Stimulated activated CD4-positive, alpha-beta T cell treated with anti-CD3 and anti-CD28 coated beads, Interleukin-15, amount 100 ng/mL, for 1 hour (primary cell): ENCODE measurements at places on chromosomes 5 and 9.

DNA sequence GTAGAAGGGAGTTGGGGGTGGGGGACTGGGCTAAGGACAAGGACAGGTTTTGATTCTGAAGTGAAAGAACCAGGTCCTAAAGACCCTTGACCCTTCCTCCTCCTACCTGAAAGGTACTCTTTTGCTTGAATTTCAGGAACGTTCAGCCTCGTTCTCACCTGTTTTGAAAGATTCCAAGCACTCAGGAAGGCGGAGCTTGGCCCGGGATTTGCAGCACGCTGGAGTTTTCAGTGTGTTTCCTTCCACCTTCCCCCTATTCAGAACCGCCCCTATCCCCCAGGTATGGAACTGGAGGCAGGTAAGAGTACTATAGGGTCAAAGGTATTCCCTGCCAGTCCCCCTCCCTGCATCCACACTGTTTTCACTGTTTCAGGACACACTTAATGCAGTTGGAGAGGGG, 7.1 kb downstream of the EGR1 start:
- no peak for DNase-seq

GRCh38 chr9:82034956-82035731, 46.6 kb downstream of the SPATA31D1 start:
- no peak for DNase-seq

- DNase-seq = no peak
These were observed 461.2 kb downstream of the CDH12 start for GRCh38 chr5:22391956-22392355.

- no peak for DNase-seq
These were observed 16.5 kb downstream of the NACC2 start for GRCh38 chr9:136078498-136079011.

DNA sequence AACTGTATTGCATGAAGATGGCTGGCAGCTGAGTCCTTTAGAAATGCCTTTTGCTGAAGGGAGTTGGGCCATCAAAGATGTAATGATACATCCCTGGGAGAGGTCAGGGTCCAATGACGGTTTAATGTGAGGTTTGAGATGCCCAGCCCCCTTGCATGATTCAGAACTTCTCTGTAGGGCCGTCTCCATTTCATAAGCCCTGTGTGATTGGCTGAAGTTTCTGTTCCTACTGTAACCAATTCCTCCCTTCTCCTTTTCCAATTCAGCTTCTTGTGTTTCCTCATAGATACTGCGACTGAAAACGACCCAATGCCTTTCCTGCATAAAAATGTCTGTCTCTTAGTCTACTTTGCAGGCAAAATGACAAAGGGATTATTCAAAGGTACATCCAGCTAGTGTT, 47.9 kb upstream of the ST8SIA4 start:
- DNase-seq = no peak

DNA sequence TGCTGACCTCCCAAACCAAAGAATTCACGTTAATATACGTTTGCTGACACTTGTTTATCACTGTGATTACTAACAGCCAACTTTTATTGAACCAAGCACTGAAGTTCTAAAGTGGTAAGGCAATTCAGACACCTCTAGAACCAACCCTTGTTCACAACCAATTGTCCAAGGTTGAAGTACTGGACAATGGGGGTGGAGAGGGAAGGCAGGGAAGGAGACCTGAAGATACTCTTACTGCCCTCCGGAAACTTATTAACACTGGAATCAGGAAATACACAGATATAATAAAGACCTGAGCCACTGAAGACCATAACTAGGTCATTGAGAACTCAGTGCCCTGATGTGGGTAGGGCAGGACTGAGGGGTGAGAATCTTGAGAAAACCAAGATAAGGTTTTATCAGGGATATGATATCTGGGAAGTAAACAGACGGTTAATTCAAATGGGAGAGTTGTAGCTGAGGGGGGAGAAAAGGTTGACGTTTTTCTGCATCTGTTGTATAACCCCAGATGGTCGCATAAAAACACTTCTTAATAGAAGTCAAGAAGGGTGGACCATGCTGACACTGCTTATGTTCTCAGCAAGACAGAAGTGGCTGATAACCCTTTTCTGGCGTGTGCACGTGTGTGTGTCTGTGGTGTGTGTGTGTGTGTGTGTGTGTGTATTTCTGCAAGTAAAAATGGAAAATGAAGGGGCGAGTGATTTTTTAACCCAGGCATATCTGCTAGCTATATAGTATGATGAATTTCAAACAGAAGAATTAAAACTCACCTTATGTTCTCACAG, 125.9 kb downstream of the LHFPL2 start:
- DNase-seq = no peak

DNA sequence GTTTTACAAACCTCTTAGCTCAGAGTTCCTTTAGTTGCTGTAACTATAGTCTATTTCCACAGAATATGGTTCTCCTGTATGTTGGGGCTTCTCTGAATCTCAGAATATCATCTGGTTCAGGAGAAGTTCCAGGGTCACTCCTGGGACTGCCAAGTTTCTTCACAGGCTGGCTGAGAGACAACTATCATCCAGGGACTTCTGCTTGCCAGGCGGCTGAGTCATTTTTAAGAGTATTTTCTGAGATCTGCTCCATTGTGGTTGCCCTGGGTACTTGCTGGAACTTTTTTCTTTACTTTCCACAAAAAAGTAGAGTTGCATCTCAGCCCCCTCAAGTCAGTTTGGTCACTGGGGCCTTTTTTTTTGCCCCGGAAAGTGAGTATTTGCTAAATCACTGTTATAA, 566.5 kb downstream of the LRRC70 start:
- no peak for DNase-seq

DNA sequence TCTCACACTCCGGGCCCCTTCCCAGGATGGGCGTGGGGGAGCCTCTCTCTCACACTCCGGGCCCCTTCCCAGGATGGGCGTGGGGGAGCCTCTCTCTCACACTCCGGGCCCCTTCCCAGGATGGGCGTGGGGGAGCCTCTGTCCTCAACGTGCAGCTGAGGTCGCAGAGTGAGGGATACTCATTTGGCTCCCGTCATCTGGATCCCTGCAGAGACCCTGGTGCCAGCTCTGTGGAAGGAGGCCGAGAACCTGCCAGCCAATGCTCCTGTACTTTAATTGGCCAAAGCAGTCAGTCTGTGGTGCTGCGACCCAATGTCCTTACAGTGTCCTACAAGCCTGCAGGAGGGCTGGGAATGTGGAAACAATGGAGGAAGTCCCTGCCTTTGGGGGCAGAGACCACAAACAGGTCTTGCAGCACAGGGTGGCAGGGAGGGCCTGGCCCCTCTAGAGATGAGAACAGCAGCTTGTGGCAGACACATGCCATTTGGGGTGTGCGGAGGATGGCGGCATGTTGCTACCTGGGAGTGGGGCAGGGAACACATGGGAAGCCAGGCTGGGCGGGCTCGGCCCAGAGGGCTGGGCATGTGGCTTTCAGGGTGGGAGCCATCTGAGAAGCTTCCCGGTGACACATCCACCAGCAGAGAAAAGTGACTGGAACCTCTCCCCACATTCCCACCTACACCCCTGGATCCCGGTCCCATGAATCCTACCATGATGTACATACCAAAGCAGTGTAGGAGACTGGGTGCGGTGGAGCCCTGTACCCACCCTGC, 13.6 kb upstream of the MRNIP start:
- DNase-seq = no peak

DNA sequence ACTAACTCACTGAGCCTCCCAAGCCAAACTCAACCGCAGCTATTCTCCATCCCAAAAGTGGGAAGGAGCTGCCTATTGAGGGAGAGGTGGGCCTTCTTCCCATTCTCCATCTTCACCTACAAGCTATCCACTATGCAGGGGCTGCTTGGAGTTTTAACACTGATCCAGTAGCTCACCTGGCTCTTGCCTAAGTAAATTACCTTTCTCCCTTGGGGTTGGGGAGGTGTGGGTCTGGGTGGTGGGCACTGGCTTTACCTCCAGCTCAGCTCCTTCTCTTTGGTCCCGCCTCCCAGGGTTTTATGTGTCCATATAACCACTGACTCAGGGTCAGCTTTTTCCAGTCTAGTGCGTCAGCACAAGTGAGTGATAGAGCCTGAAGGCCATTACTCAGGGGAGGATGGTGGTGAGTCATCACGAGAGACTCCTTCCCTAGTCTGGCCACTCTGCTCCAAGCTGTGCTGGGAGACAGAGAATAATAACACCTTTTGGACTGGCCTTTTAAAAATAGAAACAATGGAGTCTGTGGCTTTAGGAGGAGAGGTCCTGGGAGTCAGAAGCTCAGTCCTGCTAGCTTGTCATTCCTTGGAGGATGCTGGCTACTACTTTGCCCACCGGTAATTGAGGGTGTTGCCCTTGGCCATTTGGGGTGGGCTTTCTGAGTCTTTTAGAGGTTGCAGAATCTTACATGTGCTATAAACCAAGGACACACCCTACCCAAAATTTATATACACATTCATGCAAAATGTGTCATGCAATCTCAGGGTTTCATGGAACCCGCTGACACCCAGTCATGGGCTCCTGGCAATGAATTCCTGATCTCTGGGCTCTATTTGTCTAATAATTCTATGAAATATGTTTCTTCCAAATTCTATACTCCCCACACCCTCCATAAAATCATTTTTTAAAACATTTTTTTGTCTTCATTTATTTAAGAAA, 35.6 kb upstream of the ATP6V1G1 start:
- no peak for DNase-seq

DNA sequence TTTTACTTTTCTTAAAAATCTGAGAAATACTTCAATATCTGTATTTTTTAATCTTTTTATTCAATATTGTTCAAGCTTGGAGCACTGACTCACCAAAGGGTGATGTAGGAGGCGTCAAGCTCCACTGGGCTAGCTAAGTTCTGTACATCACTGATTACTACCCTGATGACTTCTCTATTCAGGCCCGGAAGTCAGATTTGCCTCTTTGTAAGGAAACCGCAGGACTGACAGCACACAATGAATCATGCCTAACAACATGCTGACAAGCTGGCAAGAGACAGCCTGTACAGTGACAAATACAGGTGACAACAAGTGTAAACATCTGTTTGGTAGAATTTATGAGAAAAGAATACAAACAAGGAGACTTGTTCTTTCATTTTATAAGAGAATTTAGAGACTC, 627.9 kb upstream of the RORB start:
- no peak for DNase-seq

- DNase-seq = no peak
These were observed 290.2 kb upstream of the POU5F2 start for GRCh38 chr5:94031631-94032030.

DNA sequence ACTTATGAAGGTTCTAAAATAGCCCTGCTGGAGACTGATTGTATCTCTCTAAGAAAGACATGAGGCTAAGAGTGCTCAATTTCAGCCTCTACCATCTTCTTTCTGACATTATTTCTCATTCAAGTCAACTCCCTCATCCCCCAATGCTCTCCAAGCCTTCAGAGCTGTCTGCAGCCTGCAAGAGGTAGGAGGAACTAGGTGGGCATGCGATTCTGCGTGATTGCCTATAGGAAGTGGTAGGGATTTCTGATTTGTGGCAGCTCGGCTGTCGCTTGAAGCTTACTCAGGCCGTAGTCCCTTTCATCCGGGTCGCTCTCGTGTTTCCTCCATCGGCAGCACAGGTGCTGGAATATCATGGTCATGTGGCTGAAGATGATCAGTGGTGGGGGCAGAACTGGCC, 138.1 kb upstream of the KLF9 start:
- DNase-seq = no peak

DNA sequence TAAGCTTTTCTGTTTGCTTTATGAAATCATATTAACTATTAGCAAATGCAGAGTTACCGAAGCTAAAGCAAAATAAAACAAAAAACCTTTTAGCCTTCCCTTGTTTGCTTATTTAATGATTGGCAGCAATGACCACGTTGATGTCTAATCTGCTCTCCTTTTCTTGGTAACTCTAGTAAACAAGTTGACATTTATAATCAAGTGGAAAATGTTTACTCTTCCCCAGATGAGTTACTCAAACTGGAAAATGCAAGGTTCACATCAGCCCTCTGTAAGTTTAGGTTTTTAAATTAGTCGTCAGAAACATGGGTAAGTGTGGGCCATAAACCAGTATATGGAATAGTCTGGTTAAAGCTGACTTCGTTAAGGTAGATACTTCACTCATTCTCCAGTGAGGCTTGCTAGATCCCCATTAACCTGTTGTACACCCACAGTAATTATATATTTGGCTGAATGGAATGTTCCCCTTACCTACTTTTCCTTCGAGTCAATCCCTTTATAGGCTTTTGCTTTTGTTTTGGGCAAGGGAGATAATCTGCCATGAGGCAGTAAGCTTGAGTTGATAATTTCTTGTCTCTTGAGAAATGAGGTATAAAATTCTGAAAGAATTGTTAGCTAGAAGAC, 100.9 kb downstream of the GDNF start:
- DNase-seq = no peak

DNA sequence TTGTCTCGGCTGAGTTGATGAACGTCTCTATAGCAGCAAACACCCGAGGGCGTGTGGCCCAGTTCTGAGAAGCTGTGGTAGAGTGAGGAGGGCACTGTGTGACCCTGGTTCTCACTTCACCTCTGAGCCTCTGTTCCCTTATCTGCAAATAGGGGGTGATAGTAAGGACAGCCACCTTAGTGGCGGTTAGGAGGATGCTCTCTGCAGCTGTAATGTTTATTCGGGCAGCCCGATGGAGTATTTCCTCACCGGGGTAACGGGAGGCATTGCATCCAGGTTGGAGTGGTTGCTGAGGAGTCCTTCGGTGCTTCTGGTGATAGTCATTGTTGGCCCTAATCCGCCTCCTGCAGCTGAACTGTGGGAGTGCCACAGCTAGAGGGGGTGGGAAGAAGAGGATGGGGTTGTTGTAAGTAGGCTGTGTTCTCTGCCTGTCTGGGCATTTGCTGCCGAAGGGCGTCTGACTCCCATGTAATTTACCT, 13.9 kb downstream of the PRRC2B start:
- DNase-seq = no peak

- DNase-seq = no peak
These were observed 96.4 kb downstream of the RFK start for GRCh38 chr9:76297721-76298239.

- DNase-seq = no peak
These were observed 1446.2 kb downstream of the MAT2B start for GRCh38 chr5:164951570-164951969.
